EL (cell line): ENCODE measurements at places on chromosomes 2 and 18.
A peak's percentile ranks its signal among the peaks of the same experiment; 100 is the strongest.

DNA sequence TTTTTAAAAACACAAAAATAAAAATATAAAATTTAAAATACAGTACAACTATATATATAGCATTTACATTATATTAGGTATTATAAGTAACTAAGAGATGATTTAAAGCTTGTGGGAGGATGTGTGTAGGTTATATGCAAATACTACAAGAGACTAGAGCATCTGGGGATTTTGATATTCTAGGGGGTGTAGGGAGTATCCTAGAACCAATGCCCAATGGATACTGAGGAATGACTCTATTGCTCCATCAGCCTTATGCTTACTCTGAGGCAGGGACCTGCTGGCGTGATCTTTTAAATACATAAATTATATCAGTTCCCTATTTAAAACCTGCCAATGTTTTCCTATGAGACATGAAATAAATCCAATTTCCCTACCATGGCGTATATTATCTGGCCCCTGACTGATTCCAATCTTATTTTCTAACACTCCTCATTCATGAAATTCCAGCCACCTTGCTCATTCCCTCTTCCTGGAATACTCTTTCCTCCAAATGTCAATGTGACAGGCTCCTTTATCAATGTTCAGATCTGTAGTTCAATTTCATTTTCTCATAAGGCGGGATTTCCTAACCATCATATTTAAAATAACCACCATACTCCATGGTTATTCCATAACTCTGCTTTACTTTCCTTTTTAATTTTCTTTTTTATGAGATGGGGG, 22.2 kb downstream of the SP3 start:
- DNase-seq, result peak; percentile 68

- DNase-seq, result no peak
Observed at GRCh38 chr2:63663013-63663864, 74.5 kb downstream of the MDH1 start.

DNA sequence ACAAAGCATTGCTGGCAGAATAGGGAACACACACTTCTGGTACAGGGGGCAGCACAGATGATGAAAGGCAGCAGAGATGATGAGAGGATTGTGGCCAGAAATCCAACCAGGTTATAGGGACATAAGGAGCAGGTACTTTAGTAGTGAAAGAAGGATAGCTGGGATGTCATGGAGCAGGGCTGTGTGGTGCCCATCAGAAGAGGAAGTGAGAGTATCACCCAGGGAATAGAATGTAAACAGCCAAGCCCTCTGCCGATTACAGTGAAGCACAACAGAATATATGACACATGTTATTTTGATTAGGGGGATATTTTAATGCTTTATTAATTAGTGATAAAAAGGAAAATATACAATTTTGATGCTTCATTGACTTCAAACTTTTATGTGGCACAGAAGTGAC, 883.4 kb upstream of the CDH2 start:
- DNase-seq, result no peak

DNA sequence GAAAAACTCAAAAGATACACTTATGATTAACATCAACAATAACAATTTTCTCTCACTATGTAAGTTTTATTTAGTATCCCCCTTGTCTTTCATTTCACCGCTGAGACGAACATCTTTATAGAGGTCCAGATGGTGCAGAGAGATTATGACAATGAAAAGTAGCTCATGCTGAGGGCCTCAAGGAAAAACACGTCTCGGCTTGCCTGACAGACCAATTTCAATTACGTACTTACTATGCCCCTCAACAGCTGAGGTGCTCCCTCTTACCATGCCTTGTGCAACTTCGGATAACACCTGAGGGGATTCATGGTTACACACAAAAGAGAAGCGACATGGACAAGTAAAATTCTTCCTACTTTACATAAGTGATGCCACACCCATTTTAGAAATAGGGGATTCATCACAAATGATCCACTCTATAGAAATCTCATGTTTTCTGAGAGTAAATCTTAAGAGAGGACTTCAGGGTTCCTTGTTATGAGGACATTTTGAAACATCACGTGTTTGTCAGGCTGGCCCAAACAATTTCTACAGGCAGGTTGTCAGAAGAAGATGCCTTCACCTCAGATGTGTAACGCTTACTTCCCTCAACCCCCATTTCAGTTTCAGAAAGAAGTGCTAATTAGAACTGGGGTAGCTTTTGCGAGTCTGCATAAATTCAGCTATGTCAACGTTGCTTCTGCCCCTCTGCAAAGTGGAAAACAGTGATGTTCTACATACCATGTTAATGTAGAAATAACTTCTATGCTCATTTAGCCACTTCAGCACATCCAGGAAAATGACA, 191.4 kb downstream of the NRXN1 start:
- DNase-seq, result no peak

DNA sequence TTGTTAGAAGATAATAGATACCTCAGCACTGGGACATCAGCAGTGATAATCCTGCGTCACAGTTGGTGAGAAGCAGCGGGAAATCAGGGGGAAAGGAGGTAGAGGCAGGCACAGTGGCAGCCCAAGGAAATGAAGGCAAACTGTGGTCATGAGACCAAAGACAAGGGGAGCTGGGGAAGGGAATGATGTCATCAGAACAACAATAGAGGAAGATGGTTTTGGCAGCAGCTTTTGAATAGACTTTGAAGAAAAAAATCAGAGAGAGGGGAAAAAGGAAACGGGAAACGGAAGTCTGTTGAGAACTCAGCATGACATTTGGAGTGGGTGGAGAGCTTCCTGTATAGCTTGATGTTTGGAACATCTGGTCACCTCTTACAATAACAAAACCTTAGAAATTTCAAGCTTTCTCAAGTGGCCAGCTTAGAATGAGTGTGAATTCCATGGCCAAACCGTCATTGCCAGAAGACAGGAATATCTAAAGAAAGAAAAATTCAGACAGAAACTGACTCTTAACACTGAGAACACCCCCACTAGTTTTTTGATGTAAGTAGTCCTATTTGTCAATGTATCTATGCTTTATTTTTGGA, 18.4 kb upstream of the YES1 start:
- peak; percentile 72 for DNase-seq

DNA sequence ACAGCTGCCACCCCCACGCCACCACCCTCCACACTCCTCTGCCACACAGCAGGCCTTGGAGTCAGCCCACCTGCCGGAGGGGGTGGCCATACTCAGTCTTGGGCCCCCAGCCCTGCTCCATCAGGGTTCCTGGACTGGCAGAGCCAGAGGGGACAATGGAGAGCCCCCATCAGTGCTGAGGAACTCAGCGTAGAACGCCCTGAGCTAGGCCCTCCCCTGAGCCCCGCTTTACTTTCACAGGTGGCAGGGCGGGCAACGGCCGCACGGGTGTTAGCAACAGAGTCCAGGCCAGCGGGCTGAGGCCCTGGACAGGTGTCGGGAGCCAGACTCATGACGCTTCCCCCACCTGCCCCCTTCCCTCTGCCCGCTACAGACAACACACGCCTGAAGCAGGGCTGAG, 47.1 kb downstream of the FOSL2 start:
- DNase-seq, result no peak

GRCh38 chr2:100818606-100819369, 1.2 kb upstream of the NPAS2 start:
- peak; percentile 75 for DNase-seq

- DNase-seq, result no peak
Observed at GRCh38 chr2:196718419-196719109, 79.0 kb downstream of the CCDC150 start.

DNA sequence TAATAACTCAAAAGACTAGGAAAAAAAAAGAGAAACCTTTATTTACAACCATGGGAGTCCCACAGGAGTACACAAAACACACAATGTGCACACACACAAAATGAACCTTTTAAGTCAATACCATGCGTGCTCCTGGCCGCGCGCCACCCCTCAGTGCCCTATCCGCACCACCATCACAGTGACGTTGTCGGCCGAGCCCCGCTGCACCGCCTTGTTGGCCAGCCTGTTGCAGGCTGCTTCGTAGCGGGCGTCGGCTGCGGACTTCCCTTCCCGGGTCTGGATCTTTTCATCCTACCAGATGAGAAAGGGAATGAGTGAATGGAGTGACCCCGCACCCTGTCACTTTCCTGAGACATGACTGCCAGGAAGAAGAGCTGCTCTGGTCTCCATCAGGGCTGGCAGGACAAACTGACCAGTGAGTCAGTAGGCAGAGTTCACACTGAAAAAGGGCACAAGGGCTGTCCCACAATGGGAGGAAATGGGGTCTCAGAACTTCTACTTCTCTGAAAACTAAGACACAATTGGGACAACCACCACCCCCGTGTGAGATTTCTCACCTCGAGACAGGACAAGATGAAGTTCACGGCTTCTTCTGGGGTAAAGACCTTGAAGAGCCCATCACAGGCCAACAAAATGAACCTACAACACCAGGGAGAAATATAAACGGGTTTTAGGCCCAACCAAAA, 11.8 kb downstream of the ERFE start:
- no peak for DNase-seq

DNA sequence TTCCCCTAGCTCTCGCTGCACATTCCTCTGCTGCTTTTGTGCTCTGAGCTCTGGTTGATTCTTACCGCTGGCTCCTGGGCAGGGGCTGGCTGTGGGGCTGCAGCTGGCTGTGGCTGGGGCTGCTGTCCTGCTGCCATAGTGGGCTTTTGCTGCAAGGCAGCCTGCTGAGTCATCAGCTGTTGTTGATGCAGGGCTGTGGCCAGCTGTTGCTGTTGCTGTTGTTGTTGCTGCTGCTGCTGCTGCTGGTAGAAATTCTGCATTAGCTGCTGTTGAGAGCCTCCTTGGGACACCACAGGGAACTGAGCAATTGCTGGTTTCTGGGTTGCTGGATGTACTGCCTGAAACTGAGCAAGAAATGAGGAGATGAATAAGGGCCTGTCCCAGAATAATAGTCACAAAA, 77.2 kb upstream of the NFU1 start:
- DNase-seq, result peak; percentile 53

DNA sequence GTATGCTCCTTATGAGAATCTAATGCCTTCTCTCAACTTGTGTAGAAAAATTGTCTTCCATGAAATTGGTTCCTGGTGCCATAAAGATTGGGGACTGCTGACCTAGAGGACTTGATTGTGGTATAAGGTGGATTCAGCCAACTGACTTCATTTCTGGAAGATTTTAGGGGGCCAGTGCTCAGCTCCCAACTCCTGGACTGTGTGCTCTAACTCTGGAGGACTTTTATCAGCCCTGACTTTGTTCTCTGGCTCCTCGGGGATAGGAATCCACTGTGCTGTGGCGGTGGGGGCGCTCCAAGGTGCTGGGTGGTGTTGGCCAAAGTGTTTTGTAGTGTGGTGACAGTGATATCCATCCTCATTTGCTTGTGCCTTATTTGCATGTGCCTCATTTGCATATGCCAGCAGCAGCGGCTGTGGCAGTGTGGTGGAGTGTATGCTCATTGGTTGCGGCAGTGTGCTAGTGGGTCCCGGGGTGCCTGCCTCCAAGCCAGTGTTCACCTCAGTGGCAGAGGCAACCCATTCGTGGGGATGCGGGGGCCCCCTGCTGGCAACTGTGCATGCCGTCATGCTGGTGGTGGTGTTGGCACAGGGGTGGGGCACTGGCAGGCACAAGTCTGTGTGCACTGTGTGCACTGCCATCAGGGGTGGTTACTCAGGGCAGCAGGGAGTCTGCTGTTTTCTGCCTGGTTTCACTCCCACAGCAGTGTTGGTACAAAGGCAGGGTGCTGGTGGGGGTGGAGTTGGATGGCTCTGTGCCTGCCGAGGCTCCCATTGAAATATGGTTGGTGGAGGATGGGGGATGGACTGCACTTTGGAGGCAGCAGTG, 19.6 kb downstream of the EHBP1 start:
- peak; percentile 14 for DNase-seq

DNA sequence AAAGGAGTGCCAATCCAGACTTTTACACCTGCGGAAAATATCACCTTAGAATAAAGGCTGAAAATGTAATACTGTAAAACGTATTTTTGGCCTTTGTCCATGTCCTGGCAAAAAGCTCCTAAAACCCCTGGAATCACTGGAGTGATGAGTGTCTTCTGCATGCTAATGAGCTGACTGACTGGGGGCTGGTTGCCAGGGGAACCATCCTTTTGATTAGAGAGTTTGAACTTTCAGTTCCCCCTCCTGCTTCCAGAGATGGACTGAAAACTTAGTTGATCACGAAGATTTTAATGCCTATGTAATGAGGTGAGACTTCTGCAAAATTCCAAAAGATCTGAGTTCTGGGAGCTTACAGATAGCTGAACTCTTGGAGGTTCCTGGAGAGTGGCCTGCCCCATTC, 20.5 kb downstream of the PUM2 start:
- DNase-seq, result no peak

DNA sequence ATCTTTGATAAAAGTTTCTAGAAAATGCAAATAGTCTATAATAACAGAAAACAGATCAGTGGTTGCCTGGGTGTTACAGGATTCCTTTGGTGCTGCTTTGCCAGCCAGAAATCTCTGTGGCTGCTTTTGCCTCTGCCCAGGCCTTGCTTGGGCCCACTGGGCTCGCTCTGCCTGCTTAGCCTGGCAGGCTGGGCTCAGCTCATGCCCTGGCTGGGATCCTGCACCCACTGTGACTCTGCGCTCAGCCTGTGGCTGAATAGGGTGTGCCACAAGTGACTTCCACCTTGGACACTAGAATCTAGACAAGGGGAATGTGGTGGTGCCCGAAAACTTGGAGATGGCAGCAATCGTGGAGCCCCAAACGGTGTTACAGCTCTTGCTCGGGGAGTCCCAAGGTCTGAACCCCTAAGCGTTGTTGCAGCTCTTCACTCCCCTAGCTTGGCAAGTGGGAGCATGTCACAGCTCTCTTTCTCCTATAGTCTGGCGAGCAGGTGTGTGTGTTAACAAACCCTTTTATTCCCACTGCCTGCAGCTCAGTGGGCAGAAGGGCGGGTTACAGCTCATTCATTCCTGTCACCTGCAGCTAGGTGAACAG, 50.9 kb downstream of the FBXO48 start:
- DNase-seq, result no peak

GRCh38 chr2:211302676-211303075, 746.3 kb downstream of the CPS1 start:
- DNase-seq, result no peak

DNA sequence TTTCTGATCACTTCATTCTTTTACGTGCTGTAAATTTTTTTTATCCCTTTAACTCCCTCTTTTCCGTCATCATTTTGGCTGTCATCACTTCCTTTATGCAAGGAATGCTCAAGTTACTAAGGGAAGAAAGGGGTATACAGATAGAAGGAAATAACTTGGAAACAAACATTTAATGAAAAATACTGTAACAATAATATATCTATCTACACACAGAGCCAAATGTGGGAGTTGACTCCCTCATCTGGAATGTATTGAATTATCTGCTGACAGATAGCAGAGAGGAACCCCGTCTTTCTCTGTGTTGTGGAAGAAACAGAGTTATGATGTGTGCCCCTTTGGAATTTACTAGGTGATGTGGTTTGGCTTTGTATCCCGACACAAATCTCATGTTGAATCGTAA, 182.5 kb upstream of the NXPH2 start:
- DNase-seq, result no peak

- DNase-seq, result no peak
Observed at GRCh38 chr2:235594964-235595363, 101.1 kb downstream of the AGAP1 start.

GRCh38 chr18:67192535-67192934, 324.0 kb downstream of the DSEL start:
- no peak for DNase-seq

DNA sequence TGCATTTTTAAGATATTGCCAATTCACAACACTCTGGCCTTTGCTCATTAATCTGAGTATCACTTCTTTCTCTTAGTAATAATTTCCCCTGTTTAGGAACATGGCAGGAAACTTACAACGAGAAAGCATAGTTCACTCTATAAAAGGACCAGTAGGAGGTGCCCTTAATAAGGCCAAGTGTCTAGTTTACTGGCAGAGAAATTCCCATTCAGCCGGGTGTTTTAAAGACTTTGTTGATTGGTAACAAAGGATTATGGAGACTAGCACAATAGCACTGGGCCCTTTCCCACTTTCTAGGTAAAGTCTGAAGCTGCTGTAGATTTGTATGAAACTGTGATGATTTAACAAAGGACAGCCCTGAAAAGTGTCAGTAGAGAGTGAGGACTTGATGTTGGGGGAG, 3.1 kb downstream of the DCC start:
- no peak for DNase-seq
